Activated CD4-positive, alpha-beta memory T cell treated with anti-CD3 and anti-CD28 coated beads for 36 hours (primary cell): ENCODE measurements at places on chromosomes 1 and 21. TPM values are rescaled to one million over a fixed set of nuclear protein-coding genes. Genes with fewer than 3 reads are reported as not detected.

- H3K36me3 ChIP-seq = no peaks in the 10 kb centered on the region
- no peak overlapping the region for H3K27ac ChIP-seq
- no peak overlapping the region for H3K4me3 ChIP-seq
- peaks cover 7% of the 10 kb centered on the region for H3K4me1 ChIP-seq
Observed at GRCh38 chr1:84363019-84363418, 35.3 kb upstream of the DNASE2B start.

DNA sequence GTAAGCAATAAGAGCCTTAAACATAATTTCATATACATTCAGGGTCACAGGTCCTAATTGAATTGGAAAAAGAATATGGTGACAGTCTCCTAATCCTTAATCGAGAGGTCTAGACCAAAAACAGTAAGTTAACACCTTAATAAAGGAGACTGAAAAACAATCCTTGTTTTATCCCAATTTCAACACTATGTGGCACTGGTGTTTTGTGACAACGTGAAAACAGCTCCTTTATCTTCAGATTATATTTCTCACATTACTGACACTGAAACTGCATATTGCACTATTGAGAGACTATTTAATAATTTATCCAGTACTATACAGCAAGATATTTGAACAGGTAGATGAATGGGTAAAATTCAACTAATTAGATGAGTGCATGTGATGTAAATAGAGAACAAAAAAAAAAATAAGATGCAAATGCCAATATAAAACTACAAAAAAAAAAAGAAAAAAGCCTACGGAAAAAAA, 34.1 kb downstream of the TP53BP2 start:
- no peaks in the 10 kb centered on the region for H3K27me3 ChIP-seq
- no peak for DNase-seq
- H3K36me3 ChIP-seq = peaks cover 35% of the 10 kb centered on the region
- H3K27ac ChIP-seq = no peak overlapping the region
- no peak overlapping the region for H3K4me3 ChIP-seq
- peaks cover 32% of the 10 kb centered on the region for H3K4me1 ChIP-seq

Gene CBR1
- total RNA-seq = 47.2 TPM

GRCh38 chr1:243495442-243496186, 239.8 kb downstream of the SDCCAG8 start:
- no peak overlapping the region for H3K4me3 ChIP-seq
- H3K27me3 ChIP-seq = no peaks in the 10 kb centered on the region
- H3K4me1 ChIP-seq = no peaks in the 10 kb centered on the region
- H3K27ac ChIP-seq = no peak overlapping the region

DNA sequence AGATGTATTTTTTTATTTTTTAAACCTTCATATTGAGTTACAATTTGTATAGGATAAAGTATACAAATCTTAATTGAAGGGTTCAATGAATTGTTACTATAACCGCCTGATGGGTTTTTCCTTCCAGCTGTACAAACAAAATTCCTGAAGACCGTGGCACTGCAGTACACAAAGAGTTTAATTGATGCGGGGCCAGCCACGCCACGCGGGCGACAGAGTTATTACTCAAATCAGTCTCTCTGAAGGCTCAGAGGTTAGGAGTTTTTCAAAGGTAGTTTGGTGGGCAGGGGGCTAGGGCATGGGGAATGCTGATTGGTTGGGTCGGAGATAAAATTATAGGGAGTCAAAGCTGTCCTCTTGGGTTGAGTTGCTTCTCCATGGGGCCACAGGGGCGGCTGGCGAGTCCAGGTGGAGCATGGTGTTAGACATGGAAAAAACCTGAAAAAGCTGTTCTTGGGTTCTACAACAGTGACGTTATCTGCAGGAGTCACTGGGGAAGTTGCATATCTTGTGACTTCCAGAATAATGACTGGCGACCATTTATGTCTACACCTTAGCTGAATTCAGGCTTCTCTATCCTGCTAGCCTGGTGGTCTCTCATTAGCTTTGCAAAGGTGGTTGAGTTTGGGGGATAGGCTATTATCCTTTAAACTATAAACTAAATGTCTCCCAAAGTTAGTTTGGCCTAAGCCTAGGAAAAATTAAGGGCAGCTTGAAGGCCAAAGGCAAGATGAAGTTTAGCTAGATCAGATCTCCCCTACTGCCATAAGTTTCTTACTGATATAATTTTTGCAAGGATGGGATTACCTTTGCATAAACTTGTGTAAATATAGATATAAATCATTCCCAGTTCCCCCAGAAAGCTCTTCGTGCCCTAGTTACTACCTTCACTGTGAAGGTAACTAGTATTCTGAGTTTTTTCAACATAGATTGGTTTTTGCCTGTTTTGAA, 13.0 kb upstream of the TMEM9 start:
- H3K36me3 ChIP-seq = no peaks in the 10 kb centered on the region
- no peak overlapping the region for H3K4me3 ChIP-seq
- DNase-seq = no peak
- H3K27ac ChIP-seq = no peak overlapping the region
- H3K4me1 ChIP-seq = peaks cover 16% of the 10 kb centered on the region
- H3K27me3 ChIP-seq = peaks cover 2% of the 10 kb centered on the region

GRCh38 chr1:203477748-203478147, 2.1 kb downstream of the PRELP start:
- H3K4me1 ChIP-seq = peaks cover 2% of the 10 kb centered on the region
- no peak for DNase-seq
- H3K27me3 ChIP-seq = peaks cover 15% of the 10 kb centered on the region
- no peaks in the 10 kb centered on the region for H3K36me3 ChIP-seq
- H3K27ac ChIP-seq = no peak overlapping the region

Gene CFHR2
- total RNA-seq = not detected

DNA sequence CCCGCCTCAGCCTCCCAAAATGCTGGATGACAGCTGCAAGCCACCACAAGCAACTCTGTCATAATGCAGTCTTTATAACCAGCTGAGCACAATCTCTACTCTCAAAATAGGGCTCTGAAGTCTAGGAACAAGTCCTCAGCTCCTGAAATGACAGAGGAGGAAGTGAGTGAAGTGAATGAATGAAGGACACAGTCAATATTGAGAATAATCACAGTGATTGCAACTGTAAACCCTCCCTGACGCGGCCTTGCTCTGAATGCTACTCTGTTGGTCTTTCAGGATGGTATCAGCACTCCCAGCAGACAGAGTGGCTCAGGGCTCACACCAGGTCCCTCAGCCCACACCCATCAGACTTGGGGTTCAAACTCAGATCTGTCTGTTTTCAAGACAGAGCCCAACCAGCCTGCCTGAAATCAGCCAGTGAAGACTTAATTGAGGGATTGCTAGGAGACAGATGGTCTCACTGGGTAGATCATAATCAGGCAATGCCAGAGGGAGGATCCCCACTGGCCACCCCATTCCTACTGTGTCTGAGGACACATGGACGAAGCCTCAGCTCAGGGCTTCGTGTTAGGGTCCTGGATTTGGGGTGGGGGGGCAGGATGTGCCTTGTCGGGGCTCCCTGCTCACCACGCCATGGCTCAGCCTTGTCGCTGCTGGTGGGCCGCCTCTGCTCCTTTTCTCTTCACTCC, 20.9 kb downstream of the RNF187 start:
- H3K27me3 ChIP-seq = no peaks in the 10 kb centered on the region
- H3K4me1 ChIP-seq = peaks cover 5% of the 10 kb centered on the region
- no peaks in the 10 kb centered on the region for H3K36me3 ChIP-seq
- no peak for DNase-seq

Gene TMCC2
- 9.8 TPM for total RNA-seq

Gene WNT2B
- 0.15 TPM for total RNA-seq

DNA sequence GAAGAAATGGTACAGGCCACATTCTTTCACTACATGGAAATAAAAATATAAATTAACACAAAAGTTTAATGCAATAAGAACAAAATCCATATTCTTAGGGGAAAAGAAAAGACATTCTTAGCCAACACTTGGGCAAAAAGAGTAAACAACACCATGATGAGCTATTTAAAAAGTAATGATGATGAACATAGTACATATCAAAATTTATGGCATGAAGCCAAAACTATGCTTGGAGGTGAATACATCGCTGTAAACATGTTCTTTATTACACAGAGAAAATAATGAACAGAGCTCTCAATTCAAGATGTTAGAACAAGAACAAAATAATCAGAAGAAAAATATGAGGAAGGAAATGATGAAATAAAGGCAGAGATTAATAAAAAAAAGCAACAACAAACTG, 158.2 kb downstream of the ZSCAN20 start:
- H3K36me3 ChIP-seq = no peaks in the 10 kb centered on the region
- no peak for DNase-seq
- H3K27me3 ChIP-seq = peaks cover 28% of the 10 kb centered on the region
- no peaks in the 10 kb centered on the region for H3K4me1 ChIP-seq
- no peak overlapping the region for H3K4me3 ChIP-seq
- H3K27ac ChIP-seq = no peak overlapping the region

Gene SPRR2B
- not detected for total RNA-seq

DNA sequence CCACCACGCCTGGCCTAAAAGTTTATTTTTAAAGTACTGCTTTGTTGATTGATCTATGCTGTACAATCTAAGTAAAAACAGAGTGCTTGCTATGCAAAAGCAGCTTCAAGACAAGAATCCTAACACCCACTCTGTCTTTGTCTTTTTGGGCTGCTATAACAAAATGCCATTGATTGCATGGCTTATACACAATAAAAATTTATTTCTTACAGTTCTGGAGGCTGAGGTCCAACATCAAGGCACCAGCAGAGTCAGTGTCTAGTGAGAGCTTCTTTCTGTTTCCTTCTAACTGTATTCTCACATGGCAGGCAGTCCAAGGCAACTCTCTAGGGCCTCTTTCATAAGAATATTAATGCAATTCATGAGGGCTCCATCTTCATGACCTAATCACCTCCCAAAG, 63.6 kb upstream of the GJA5 start:
- no peak overlapping the region for H3K4me3 ChIP-seq
- no peaks in the 10 kb centered on the region for H3K27me3 ChIP-seq
- H3K4me1 ChIP-seq = no peaks in the 10 kb centered on the region
- no peak overlapping the region for H3K27ac ChIP-seq

Gene MATN1
- total RNA-seq = 0.34 TPM

Gene PPFIA4
- total RNA-seq = 21.4 TPM

Gene ZBTB8A
- total RNA-seq = 0.27 TPM

- H3K4me3 ChIP-seq = no peak overlapping the region
- H3K36me3 ChIP-seq = no peaks in the 10 kb centered on the region
- H3K4me1 ChIP-seq = peaks cover 9% of the 10 kb centered on the region
- H3K27me3 ChIP-seq = no peaks in the 10 kb centered on the region
- DNase-seq = peak; percentile 31
Observed at GRCh38 chr1:67723620-67724019, 38.6 kb downstream of the GADD45A start.

- no peaks in the 10 kb centered on the region for H3K4me1 ChIP-seq
- H3K27ac ChIP-seq = no peak overlapping the region
- no peak for DNase-seq
- peaks cover 14% of the 10 kb centered on the region for H3K27me3 ChIP-seq
Observed at GRCh38 chr1:18326211-18326897, 154.4 kb upstream of the KLHDC7A start.

GRCh38 chr1:110216844-110217444, 6.8 kb downstream of the KCNC4 start:
- H3K4me3 ChIP-seq = no peak overlapping the region
- peaks cover 57% of the 10 kb centered on the region for H3K4me1 ChIP-seq
- DNase-seq = peak; percentile 65
- H3K36me3 ChIP-seq = peaks cover 5% of the 10 kb centered on the region
- peak overlapping the region; percentile 77 for H3K27ac ChIP-seq

GRCh38 chr21:43900078-43900385, 35.0 kb downstream of the AGPAT3 start:
- H3K4me3 ChIP-seq = no peak overlapping the region
- no peak for DNase-seq
- H3K36me3 ChIP-seq = peaks cover 18% of the 10 kb centered on the region
- H3K27me3 ChIP-seq = no peaks in the 10 kb centered on the region
- peaks cover 24% of the 10 kb centered on the region for H3K4me1 ChIP-seq

- peak overlapping the region; percentile 51 for H3K27ac ChIP-seq
- H3K27me3 ChIP-seq = peaks cover 2% of the 10 kb centered on the region
- peaks cover 6% of the 10 kb centered on the region for H3K36me3 ChIP-seq
- H3K4me3 ChIP-seq = peak overlapping the region; percentile 80
- peaks cover 42% of the 10 kb centered on the region for H3K4me1 ChIP-seq
Observed at GRCh38 chr21:32393677-32394001, 827 bp upstream of the URB1 start.

Gene SLC44A3
- 0.10 TPM for total RNA-seq

- no peaks in the 10 kb centered on the region for H3K4me1 ChIP-seq
- no peaks in the 10 kb centered on the region for H3K36me3 ChIP-seq
- no peak overlapping the region for H3K4me3 ChIP-seq
- no peak overlapping the region for H3K27ac ChIP-seq
- H3K27me3 ChIP-seq = no peaks in the 10 kb centered on the region
Observed at GRCh38 chr1:3482378-3482849, 27.9 kb downstream of the ARHGEF16 start.

- H3K36me3 ChIP-seq = no peaks in the 10 kb centered on the region
- no peak for DNase-seq
- H3K27ac ChIP-seq = no peak overlapping the region
- H3K4me1 ChIP-seq = no peaks in the 10 kb centered on the region
- no peaks in the 10 kb centered on the region for H3K27me3 ChIP-seq
Observed at GRCh38 chr1:26350343-26350700, 3.6 kb downstream of the CRYBG2 start.

DNA sequence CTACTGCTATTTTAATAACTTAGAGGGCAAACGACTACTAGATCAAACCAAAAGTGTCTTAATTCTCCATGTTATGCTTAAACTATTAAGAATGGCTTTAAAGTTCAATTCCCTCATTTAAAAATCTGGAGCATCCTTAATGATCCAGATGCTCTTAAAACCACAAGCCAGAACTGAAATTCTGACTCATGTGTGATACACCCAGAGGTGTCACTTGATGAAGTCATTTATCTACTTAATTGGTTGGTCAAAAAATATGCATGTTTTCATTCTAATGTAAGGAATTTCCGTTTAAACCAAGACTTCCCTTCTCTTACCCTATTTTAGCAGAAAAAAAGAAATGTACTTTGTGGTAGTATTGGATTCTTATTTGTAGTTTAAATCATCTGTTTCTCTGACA, 1261.2 kb upstream of the B3GALT2 start:
- no peak for DNase-seq
- peaks cover 3% of the 10 kb centered on the region for H3K27me3 ChIP-seq
- no peaks in the 10 kb centered on the region for H3K4me1 ChIP-seq
- H3K36me3 ChIP-seq = no peaks in the 10 kb centered on the region
- no peak overlapping the region for H3K4me3 ChIP-seq
- no peak overlapping the region for H3K27ac ChIP-seq

- H3K36me3 ChIP-seq = no peaks in the 10 kb centered on the region
- no peak for DNase-seq
- H3K4me3 ChIP-seq = no peak overlapping the region
- H3K27me3 ChIP-seq = no peaks in the 10 kb centered on the region
Observed at GRCh38 chr1:241202401-241202800, 154.6 kb downstream of the RGS7 start.

GRCh38 chr1:30798389-30799232, 41.0 kb upstream of the LAPTM5 start:
- no peak for DNase-seq
- H3K36me3 ChIP-seq = no peaks in the 10 kb centered on the region
- peaks cover 4% of the 10 kb centered on the region for H3K4me1 ChIP-seq
- H3K27ac ChIP-seq = no peak overlapping the region
- peaks cover 9% of the 10 kb centered on the region for H3K27me3 ChIP-seq

Gene CRABP2
- total RNA-seq = 1.1 TPM

- peaks cover 13% of the 10 kb centered on the region for H3K27me3 ChIP-seq
- no peak for DNase-seq
- H3K36me3 ChIP-seq = no peaks in the 10 kb centered on the region
- no peak overlapping the region for H3K4me3 ChIP-seq
- no peak overlapping the region for H3K27ac ChIP-seq
Observed at GRCh38 chr1:64498325-64498724, 28.4 kb downstream of the CACHD1 start.

Gene RXFP4
- total RNA-seq = not detected

Gene LCE1C
- total RNA-seq = not detected

- no peaks in the 10 kb centered on the region for H3K36me3 ChIP-seq
- peak; percentile 66 for DNase-seq
- peak overlapping the region; percentile 24 for H3K4me3 ChIP-seq
- H3K27ac ChIP-seq = peak overlapping the region; percentile 68
- peaks cover 68% of the 10 kb centered on the region for H3K4me1 ChIP-seq
Observed at GRCh38 chr1:205285381-205286101, 36.0 kb downstream of the NUAK2 start.

Gene ARTN
- total RNA-seq = not detected
